ENCODE measurements at places on chromosomes 3 and 15.

GRCh38 chr3:14147066-14147435 lies 22.2 kb downstream of the TMEM43 start:
- DNase-seq = no peak

GRCh38 chr3:73580343-73580742 lies 44.4 kb downstream of the PDZRN3 start:
- DNase-seq = no peak

DNA sequence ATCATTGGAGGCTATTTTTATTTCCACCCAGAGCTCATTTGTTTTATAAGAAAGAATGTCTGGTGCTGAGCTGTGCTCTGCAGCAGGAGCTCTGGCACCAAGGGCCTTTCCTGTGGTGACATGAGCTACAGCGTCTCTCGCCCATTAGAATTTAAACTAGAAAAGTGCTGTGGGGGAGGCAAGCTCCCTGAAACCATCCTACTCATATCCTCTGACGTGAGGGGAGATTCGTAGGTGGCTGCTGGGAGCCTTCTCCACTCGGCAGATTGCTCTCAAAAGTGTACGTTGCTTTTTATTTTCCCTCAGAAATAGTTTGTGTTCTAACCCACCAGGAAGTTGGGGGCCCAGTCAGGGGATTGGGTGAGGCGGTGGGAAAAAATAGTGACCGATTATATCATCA lies 76.3 kb upstream of the ARHGEF3 start:
- no peak for DNase-seq

DNA sequence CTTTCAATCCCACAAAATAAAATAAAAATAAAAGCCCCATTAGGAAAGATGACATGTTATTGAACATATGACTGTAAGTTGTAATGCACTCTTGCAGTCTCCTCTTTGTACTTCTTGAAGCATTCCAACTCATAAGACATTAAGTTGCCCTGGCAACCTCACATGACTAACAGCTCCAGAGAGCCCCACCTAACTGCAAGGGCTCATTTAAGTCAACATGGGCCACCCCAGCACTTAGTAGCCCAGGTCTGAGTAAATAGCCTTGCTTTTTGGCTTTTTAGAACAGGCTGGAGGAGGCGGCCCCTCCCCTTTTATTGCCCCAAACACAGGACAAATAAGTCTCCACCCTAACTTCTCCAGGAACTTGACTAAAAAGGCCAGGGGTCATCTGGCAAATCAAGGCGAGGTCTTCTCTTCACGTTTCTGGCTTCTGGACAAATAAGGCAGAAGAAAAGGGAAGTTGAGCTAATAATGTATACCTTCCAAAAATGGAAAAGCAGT lies 135.1 kb downstream of the TMCO5A start:
- DNase-seq = peak; percentile 95

GRCh38 chr3:77242371-77242770 lies 202.5 kb downstream of the ROBO2 start:
- DNase-seq = no peak

Data from stromal cell of bone marrow (primary cell).